ENCODE measurements at places on chromosomes 6 and 20.

DNA sequence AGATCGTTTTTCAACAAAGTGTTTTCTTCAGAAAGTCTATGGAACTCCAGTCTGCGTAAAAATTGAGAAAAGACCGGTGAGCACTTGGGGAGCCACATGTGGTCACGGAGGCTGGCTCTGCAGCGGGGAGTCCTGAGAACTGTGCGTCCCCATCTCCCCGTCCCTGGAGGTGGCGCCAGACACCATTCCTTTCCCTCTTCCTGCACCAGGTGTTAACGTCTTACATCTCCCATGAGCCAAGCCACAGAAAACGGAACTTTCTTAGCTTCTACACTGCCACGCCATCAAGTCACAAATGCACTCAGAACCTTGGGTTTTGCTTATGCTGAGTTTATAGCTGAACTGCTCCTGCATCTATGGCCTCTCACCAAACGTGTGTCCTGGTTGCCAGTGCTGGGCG, 62.6 kb downstream of the GINS1 start:
- peak; percentile 14 for DNase-seq

GRCh38 chr20:58618351-58619076, 32.6 kb upstream of the STX16 start:
- DNase-seq: no peak

DNA sequence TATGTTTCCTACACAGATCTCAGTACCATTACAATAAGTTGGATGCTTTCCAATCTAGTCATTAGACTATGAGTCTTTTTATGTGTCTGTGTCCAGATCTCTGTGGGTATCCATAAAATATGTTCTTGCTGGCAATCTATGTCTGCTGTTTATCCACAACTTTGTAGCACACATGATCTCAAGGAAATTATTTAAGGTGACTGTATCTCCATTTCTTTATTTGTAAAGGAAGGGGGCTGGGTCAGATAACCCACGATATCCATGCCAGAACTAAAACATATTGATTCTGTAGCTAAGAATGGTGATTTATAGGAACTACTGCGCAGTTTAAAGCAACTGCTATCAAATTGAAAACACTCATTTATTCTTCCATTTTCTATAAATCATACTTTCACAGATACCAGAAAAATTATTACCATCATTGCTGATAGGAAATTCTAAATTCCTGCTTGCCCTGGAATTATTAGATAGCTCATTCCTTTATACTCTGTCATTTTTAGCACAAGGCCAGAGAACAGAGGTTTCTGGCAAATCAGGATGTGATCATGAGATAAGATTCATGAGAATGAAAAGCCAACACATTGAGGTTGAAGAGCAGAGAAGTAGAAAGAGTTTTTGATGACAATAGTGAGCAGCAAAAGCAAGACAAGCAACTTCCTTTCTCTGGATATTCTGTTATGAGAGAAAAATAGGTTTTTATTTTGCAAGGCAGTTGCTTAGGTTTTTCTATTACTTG, 851.4 kb upstream of the CITED2 start:
- no peak for DNase-seq

DNA sequence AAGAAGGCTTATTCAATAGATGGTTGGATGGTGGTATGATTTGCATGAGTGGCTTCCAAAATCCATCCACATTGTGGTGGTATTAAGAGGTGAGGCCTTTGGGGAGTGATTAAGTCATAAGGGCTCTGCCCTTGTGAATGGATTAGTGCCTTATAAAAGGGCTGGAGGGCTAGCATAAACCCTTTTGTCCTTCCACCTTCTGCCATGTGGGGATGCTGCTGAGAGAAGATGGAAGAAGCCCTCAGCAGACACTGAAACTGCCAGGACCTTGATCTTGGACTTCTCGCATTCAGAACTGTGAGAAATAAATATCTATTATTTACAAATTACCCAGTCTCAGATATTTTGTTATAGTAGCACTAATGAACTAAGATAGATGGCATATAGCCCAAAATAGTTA, 27.8 kb upstream of the SRPK1 start:
- DNase-seq: no peak

DNA sequence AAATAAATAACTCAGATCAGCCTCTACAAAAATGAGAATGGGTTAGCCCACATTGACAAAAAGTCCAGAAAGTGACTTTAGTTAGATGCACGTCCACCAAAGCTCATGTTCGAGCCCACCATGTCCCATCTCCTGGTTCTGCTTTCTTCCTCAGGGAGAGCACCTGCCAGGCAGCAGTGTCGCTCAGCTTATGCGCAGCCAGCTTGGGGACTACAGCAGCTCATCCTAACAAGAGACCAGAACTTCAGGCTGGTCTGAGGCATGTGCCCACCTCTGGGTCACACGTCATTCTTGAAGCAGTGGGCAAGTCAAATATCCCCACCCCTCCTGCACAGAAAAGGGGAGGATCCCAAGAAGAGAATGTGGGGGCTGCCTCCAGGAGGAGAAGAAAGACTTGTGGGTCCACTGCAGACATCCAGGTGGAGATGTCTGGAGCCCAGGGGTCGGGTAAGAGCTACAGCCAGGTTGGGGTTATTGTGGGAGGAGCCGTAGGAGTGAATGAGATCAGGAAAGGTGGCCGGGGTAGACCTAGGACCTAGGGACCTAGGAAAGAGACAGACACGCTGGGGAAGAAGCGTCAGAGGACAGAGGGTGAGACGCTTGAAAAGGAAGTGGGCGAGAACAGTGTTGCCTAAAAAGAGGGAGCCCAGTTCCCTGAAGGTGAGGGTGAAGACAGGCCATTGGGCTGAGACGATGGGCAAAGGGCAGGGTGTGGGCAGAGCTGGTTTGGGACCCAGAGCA, 52.5 kb downstream of the SSR1 start:
- DNase-seq: no peak

GRCh38 chr6:135322427-135323201, 141.5 kb downstream of the MYB start:
- DNase-seq: no peak

- DNase-seq: no peak
Measured at GRCh38 chr20:37394543-37395409, 48.8 kb downstream of the SRC start.

GRCh38 chr6:46276576-46277142, 105.9 kb upstream of the ENPP5 start:
- no peak for DNase-seq

DNA sequence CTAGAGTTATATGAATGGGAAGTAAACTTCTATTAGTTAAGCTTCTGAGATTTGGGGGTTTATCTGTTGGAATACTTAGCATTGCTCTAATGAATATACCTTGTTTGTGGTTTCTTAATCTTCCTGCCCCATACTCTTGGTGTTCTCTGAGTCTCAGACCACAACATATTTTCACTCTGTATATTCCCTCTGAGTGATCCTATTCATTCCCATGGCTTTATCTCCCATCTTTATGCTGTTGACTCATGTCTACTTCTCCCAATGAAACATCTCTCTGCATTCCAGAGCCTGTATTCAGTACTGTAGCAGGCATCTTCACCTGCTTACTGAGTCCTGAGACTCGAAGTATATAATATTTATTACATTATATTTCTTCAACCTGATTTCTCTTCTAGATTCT, 283.7 kb upstream of the MAP3K7 start:
- no peak for DNase-seq

- DNase-seq: no peak
Measured at GRCh38 chr6:715709-716491, 23.0 kb upstream of the EXOC2 start.

DNA sequence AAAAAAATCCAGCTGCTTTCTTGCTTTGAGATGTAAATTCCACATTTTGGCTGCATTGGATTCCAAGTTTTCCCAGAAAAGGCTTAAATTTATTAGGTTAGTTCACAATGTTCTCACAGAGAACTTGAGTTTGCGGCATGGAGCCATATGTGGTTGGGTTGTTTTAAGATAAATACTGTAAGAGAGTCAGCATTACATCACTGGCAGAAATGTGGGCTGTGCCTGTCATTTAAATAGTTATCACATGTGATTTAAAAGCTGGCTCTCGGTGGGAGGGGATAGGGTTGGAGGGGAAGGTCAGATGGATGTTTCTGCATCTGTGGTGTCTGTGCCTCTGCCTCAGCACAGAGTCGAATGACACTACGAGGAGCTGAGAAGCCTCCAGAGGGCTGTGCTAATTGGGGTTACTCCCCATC, 73.8 kb upstream of the SCP2D1 start:
- DNase-seq: no peak

- DNase-seq: no peak
Measured at GRCh38 chr20:23050847-23051627, 1.6 kb upstream of the THBD start.

- DNase-seq: no peak
Measured at GRCh38 chr20:62277253-62277652, 25.5 kb upstream of the ADRM1 start.

- DNase-seq: no peak
Measured at GRCh38 chr6:51936531-51937290, 150.7 kb downstream of the PKHD1 start.

- DNase-seq: no peak
Measured at GRCh38 chr20:57004416-57004815, 262.0 kb downstream of the BMP7 start.

GRCh38 chr6:155443168-155443567, 12.5 kb downstream of the NOX3 start:
- DNase-seq: no peak

- no peak for DNase-seq
Measured at GRCh38 chr20:31617432-31618104, 12.5 kb downstream of the ID1 start.

DNA sequence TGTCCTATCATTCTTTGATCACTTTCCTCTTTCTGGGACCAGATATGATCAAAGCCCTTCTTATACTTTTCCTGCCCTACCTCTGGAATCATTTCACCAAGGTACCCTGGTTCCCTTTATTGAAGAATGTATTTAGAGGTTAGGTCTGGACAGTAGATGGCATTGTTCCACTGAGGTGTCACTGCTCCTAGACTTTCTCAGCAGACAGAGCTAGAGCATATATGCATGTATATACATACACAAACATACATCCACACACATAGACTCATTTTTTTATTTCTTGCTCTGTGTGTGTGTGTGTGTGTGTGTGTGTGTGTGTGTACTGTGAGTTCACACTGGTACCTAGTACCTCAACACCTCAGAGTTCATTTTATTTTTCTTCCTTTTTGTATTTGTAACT, 40.9 kb downstream of the PTPRA start:
- DNase-seq: no peak

DNA sequence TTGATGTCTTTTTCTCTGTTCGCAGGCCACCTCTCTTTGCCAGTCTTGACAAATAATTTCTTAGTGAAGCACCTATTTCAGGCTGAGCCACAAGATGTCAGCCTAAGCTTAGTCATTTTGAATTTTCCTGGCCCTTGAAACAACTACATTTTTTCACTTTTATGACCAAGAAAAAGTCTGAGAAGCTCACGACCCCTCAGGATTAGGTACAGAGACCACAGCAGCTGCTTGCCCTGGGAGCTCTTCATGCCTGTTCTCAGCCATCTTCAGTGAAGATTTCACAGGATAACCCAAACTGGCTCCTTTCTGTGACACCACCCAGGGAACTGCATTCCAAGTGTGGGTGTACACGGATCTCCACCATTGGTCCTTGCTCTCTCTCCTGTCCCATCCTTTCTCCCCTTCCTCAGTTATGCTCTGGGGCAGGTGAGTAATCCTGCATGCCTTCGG, 38.4 kb upstream of the SPTLC3 start:
- DNase-seq: no peak

DNA sequence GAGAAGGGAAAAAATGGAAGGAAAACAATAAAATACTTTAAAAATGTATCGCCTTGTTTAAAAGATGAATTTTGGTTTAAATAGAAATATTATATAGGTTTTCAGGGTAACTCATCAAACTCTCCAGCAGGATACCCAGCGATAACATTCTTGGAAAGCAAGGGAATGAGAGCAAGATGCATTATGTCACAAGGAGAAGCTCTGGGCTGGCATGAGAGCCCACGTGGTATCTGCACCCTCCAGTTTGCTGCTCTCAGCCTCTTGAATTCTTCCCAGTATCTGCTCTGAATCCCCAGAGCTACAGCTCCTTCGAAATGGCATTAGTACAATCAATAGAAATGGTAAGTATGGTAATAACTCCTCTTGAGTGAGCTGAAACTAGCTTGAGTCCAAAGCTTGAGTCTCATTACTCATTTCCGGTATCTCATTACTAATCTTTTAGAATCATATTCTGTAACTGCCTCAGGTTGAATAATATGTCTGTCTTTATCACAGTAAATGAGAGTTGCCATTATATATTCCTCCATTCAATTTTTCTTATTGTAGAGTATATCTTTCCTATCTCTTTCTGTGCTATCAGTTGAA, 4.9 kb upstream of the TMEM242 start:
- DNase-seq: no peak

DNA sequence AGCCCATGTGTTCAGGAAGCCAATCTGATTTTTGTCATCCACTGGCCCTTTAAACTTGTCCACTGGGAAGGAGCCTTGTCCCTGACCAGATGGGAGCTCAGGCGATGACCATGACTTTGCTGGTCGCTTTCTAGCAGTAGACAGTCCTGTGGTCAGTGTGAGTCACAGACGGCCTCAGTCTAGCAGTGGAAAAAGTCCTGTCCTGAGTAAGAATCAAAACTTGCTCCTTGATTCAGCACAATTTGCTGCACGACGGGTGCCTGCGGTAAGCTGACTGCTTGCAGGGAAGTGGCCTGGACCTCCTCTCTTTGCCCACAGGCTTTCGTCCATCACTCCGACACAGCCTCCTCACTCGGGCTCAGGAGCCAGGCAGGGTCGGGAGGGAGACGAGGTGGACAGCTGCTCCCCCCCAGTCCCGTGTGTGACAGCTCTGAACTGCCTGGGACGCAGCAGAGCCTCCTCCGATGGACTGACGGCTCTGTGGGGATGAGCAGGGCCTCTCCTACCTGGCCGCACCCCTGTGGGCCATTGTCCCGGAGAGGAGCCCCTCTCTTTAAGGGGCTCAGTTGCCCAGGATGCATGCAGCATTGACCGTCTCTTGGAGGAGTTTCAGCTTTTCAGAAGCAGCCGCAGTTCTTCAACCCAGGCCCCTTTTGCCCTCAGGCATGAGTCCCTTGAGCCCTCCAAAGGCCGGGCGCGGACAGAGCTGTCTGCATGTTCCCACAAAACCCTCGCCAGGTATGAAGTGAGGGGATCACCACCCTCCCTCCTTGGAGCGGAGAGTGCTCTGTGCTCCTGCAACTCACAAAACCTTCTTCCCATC, 209.2 kb downstream of the ANKRD60 start:
- DNase-seq: no peak

GRCh38 chr6:10742251-10742650, 5.4 kb upstream of the TMEM14B start:
- DNase-seq: no peak
